GM20000 (cell line): ENCODE measurements at places on chromosomes 5 and 9.

DNA sequence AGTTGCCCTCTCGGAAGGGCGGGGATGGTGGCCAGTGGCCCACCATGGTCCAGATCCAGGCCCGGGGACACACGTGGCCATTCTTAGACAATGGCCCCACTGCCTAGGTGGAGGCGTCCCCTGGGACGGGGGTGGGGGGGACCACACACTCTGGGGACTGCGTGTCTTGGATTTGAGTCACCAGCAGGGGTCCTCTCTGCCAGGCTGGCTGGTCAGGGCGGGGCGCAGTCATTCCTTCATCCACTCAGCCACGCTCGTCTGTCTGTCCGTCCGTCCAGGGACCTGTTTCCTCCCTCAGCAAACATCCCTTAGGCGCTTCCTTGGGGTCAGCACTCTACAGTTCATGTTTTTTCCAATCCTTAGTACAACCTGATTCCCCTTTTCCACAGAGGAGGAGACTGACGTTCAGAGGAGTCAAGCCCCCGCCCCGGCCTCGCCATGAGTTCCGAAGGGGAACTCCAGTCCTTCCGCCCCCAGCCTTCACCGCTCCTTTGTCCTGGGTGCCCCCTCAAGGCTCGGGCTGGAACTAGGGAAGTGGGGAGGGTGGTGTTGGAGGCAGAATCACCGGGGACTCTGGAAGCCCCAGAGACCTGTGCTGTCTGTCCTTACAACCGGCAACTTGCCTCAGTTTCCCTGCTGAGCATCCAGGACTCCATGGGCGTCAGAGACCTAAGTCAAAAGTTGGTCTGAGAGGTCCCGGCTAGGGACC is 276.6 kb upstream of the MVB12B start:
- DNase-seq, result no peak

GRCh38 chr5:76579166-76579937 is 43.9 kb downstream of the F2RL2 start:
- no peak for DNase-seq

DNA sequence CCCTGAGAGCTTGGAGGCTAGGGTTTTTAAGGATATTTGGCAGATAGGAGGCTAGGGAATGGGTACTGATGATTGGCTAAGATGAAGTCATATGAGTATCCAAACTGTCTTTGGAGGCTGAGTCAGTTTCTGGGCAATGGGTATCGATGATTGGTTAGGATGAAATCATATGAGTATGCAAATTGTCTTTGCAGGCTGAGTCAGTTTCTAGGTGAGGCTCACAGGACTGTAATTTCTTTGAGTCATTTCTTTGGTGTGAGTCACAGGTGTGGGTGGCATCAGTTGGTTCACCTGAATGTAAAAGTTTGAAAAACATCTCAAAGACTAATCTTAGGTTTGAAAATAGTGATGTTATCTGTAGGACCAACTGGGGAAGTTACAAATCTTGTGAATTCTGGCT is 1068.0 kb downstream of the NR2F1-AS1 start:
- DNase-seq, result no peak

GRCh38 chr9:95107976-95108375 is 209.5 kb downstream of the FANCC start:
- no peak for DNase-seq

GRCh38 chr9:93664549-93665120 is 88.3 kb downstream of the PHF2 start:
- no peak for DNase-seq

GRCh38 chr9:133633681-133634080 is 2.5 kb upstream of the DBH start:
- no peak for DNase-seq

- no peak for DNase-seq
Measured at GRCh38 chr5:10655972-10656830, 92.3 kb downstream of the ANKRD33B start.

GRCh38 chr9:104091708-104092107 is 2.4 kb upstream of the SMC2 start:
- DNase-seq, result peak; percentile 17

- no peak for DNase-seq
Measured at GRCh38 chr5:112411903-112412302, 7.2 kb downstream of the EPB41L4A start.

DNA sequence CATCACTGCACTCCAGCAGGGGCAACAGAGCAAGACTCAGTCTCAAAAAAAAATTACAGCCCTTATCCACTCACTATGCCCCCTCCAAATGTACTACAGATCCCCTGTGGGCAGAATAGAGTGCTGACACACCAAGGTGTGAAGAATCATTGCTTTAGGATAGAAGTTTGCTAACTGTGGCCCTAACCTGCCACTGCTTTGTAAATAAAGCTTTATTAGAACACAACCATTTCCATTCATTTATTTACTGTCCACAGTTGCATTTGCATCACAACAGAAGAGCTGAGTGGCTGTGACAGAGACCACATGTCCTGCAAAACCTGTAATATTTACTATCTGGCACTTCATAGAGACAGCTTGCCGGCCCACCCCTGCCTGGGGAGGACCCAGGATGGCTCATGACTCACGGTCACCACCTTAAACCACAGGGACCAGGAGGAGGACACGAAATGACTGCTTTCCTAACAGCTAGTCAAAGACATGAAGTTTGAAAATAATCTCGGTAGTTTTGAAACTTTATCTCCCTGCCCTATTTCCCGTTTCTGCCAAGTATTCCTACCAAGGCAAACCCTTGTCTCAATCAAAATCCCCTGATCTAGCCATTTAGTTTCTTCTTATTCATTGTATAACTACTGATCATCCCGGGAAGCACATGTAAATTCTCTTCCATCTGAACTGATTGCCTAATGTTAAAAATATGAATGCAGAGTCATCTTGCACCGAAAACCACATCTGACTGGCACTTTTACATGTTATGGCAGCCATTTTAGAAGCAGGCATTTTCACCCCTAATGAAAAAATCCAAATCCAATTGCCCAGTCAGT is 206.1 kb downstream of the SLIT3 start:
- DNase-seq, result no peak

DNA sequence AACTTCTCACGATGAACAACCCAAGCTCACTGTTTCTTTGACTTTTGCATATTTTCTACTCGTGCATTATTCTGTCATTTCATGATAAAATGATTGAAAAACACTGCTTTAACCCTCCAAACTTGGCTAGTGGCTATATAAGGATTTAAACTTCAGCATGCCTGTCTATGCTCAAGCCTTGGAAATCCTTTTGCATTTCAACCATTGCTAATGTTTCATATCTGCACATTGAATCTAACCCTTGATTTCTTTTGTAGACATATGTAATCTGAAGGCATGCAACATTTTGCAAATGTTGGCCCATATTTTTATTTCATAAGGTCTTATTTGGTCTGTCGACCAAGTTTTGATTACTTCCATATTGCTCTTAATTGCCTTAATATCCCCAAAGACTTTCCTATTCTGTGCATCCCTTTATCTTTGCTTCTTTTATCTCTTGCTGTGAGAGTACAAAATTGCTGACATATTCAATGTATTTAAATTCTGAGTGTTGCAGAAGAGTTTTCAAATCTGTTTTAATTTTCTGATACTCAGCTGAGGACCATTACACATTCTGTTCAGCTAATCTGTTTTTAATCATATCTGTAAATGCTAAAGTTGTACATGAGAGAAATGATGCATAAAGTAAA is 403.7 kb upstream of the ZNF608 start:
- no peak for DNase-seq
